ENCODE measurements at places on chromosomes 11 and 22. TPM values are rescaled to one million over a fixed set of nuclear protein-coding genes. Genes with fewer than 3 reads are reported as not detected.
A peak's percentile ranks its signal among the peaks of the same experiment; 100 is the strongest.

GRCh38 chr11:34928268-34928959 is 12.0 kb downstream of the PDHX start:
- no peaks in the 10 kb centered on the region for H3K4me1 ChIP-seq
- H3K27ac ChIP-seq: no peak overlapping the region
- H3K36me3 ChIP-seq: peaks cover 3% of the 10 kb centered on the region
- H3K27me3 ChIP-seq: no peaks in the 10 kb centered on the region
- no peak overlapping the region for H3K4me3 ChIP-seq

DNA sequence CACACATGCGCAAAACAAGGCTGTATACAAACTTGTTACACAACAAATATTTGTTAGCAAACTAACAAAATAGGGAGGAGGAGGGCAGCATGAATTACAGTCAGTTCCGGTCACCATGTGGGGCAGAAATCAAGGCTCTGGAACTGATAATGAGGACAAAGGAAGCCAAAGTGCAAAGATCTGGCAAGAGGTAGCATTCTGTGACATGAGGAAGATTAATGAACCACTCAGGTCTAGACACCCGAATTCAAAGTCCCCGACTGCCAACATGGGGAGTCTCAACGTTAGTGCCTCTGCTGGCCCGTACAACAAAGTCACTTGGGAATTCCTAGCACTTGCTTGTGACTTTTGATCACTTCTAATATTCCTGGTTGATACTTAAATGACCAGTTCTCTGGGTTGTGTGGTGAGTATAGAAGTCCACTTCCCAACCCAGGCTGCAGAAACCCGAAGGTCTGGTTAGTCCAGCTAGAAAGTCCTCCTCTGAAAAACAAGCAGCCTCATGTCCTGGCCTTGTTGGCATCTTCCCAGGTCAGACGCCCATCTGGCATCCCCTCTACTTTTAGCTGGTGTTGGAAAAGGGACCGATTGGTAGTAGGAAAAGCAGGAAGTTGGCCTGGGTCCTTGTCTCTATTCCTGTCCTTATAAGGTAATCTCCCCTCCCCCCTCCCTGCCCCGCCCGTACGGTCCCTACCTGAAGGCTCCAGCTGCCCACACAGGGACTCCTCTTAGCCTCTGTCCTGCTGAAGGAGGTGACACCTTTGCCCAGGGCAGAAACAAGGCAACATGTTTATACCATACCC is 1.6 kb downstream of the SUN2 start:
- no peaks in the 10 kb centered on the region for H3K27me3 ChIP-seq
- peaks cover 40% of the 10 kb centered on the region for H3K36me3 ChIP-seq
- peaks cover 69% of the 10 kb centered on the region for H3K4me1 ChIP-seq
- DNase-seq: peak; percentile 66
- H3K4me3 ChIP-seq: peak overlapping the region; percentile 65

- H3K27me3 ChIP-seq: peaks cover 29% of the 10 kb centered on the region
- no peak within 1 kb of the TSS for H3K27ac ChIP-seq
- DNase-seq: peak; percentile 3
- H3K36me3 ChIP-seq: no peaks in the 10 kb centered on the region
Measured at GRCh38 chr11:129815596-129816461, at the start of gene TMEM45B. Gene TMEM45B, plus strand, starts transcription at chr11:129815848. Its CDS starts 36,635 bp downstream, at chr11:129852483.

GRCh38 chr11:114705280-114706024 is 27.1 kb downstream of the NXPE2 start:
- H3K27me3 ChIP-seq: no peaks in the 10 kb centered on the region
- no peaks in the 10 kb centered on the region for H3K4me1 ChIP-seq
- H3K4me3 ChIP-seq: no peak overlapping the region
- H3K36me3 ChIP-seq: no peaks in the 10 kb centered on the region
- H3K27ac ChIP-seq: no peak overlapping the region

DNA sequence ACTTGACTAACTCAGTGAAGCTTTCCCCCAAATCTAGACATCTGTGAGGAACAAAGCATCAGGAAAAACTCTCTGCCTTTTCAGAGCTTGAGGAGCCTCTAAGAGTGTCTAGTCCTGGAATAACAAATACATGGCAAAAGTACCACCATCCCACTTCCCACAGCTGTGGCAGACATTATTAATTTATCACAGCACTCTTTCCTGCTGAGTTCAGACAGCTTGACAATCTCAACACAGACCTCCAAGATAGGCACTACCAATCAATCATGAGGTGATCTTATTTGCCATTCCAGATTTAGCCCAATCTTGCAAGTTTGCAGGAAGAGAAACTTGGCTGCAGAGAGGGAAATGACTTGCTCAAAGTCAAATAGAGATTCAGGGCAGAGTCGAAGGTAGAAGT is 202.8 kb downstream of the MN1 start:
- no peak for DNase-seq
- peaks cover 6% of the 10 kb centered on the region for H3K27me3 ChIP-seq
- no peak overlapping the region for H3K27ac ChIP-seq
- peaks cover 16% of the 10 kb centered on the region for H3K4me1 ChIP-seq
- no peak overlapping the region for H3K4me3 ChIP-seq

GRCh38 chr11:110339456-110340250 is 43.2 kb upstream of the RDX start:
- no peaks in the 10 kb centered on the region for H3K27me3 ChIP-seq
- H3K4me3 ChIP-seq: no peak overlapping the region
- no peak overlapping the region for H3K27ac ChIP-seq
- H3K4me1 ChIP-seq: no peaks in the 10 kb centered on the region
- DNase-seq: no peak

- peak overlapping the region; percentile 94 for H3K27ac ChIP-seq
- H3K4me1 ChIP-seq: peaks cover 86% of the 10 kb centered on the region
- no peaks in the 10 kb centered on the region for H3K27me3 ChIP-seq
Measured at GRCh38 chr22:24435861-24436371, 8.5 kb downstream of the ADORA2A start.

DNA sequence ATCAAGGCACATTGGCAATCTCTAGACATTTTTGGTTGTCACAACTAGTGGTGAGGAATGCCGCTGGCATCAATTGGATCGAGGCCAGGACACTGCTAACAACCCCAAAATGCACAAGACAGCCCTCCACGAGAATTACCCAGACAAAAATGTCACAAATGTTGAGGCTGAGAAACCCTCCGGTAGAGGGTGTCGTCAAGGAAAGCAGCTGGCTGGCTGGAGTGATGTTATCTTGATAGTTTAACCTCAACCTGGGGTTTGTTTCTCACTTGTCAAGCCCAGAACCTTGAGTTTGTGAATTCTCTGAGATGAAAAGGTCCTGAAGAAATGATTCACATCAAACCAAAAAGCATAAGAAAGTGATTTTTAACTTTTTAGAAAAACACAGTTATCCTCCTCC is 21.1 kb upstream of the TMPRSS13 start:
- H3K36me3 ChIP-seq: no peaks in the 10 kb centered on the region
- H3K4me1 ChIP-seq: peaks cover 9% of the 10 kb centered on the region
- no peak for DNase-seq
- H3K27ac ChIP-seq: no peak overlapping the region

DNA sequence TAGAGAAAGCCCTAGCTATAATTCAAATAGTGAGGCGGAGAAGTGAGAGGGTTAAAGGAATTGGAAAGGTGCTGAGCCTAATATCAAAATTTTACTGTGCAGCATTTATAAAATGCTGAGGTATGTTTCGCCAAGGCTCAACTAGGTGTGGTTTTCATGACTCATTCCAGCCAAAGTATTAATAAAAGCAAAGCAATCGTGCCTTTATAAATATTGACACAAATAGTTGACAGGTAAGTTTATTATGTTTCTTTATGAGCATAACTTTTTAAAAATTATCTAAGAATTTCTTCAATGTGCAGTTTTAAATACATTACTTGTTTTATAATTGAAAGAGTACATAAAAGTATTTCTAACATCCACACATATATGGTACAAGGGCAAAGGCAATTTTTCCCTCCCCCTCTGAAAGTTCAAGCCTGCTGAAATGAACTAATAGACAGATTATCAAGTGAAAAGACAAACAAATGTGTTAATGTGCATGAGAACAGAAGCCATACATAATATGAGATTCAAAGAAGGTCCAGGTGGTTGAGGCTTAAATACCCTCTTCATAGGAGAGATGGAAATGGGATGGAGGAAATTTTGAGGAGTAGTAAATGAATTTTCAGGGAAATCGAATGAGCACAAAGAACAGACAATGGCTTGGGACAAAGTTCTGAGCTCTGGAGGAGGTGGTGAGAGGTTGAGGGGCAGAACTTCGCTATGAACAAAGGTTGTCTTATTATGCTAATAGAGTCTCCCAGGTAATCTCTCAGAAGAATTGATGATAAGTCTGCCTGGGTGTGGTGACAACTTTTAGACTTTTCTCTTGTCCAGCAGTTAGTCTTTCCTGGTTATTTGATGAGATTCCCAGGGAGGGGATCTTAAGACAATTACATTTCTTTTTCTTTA is 326.5 kb downstream of the BUD13 start:
- H3K27ac ChIP-seq: no peak overlapping the region
- no peaks in the 10 kb centered on the region for H3K36me3 ChIP-seq
- no peaks in the 10 kb centered on the region for H3K4me1 ChIP-seq
- DNase-seq: no peak
- H3K27me3 ChIP-seq: peaks cover 2% of the 10 kb centered on the region
- H3K4me3 ChIP-seq: no peak overlapping the region

GRCh38 chr11:17985517-17985916 is 27.3 kb downstream of the SERGEF start:
- no peak overlapping the region for H3K4me3 ChIP-seq
- H3K27ac ChIP-seq: no peak overlapping the region
- no peak for DNase-seq
- H3K4me1 ChIP-seq: no peaks in the 10 kb centered on the region
- H3K36me3 ChIP-seq: peaks cover 2% of the 10 kb centered on the region

GRCh38 chr22:49393526-49393925 is 434.1 kb downstream of the BRD1 start:
- H3K4me1 ChIP-seq: no peaks in the 10 kb centered on the region
- H3K36me3 ChIP-seq: no peaks in the 10 kb centered on the region
- no peak overlapping the region for H3K4me3 ChIP-seq
- H3K27ac ChIP-seq: no peak overlapping the region
- H3K27me3 ChIP-seq: peaks cover 3% of the 10 kb centered on the region

- no peaks in the 10 kb centered on the region for H3K36me3 ChIP-seq
- H3K4me3 ChIP-seq: no peak overlapping the region
- DNase-seq: no peak
- H3K27ac ChIP-seq: no peak overlapping the region
- no peaks in the 10 kb centered on the region for H3K4me1 ChIP-seq
- peaks cover 2% of the 10 kb centered on the region for H3K27me3 ChIP-seq
Measured at GRCh38 chr11:134452026-134452837, 40.2 kb upstream of the B3GAT1 start.

GRCh38 chr11:114448749-114449482 is 9.6 kb downstream of the REXO2 start:
- no peak for DNase-seq
- H3K27me3 ChIP-seq: no peaks in the 10 kb centered on the region
- peaks cover 23% of the 10 kb centered on the region for H3K36me3 ChIP-seq
- H3K4me3 ChIP-seq: no peak overlapping the region
- H3K4me1 ChIP-seq: no peaks in the 10 kb centered on the region

- H3K27ac ChIP-seq: peak overlapping the region; percentile 88
- no peaks in the 10 kb centered on the region for H3K36me3 ChIP-seq
- DNase-seq: no peak
- no peaks in the 10 kb centered on the region for H3K27me3 ChIP-seq
Measured at GRCh38 chr11:10934293-10934860, 76.5 kb upstream of the ZBED5 start.

- no peak overlapping the region for H3K27ac ChIP-seq
- DNase-seq: no peak
- peaks cover 19% of the 10 kb centered on the region for H3K4me1 ChIP-seq
- H3K27me3 ChIP-seq: no peaks in the 10 kb centered on the region
- no peak overlapping the region for H3K4me3 ChIP-seq
Measured at GRCh38 chr11:12193515-12194336, 83.3 kb downstream of the MICAL2 start.

DNA sequence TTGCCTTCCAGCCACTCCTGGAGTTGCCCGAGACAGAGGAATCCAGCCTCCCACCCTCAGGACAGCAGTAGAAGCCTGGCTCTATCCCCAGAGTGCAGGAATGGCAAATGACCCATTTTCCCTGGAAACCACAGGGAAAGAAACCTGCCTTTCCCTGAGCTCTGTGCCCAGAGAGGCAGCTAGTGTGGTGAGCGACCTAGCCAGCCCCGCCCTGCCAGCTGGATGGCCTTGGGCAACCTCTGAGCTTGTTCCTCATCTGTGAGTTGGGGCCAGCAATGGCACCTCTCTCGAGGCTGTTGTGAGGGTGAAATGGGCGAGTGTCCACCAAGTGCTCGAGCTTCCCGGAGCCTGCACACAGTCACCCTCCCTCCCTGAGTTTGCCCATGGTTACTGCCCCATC is 3.7 kb downstream of the OMP start:
- H3K36me3 ChIP-seq: peaks cover 4% of the 10 kb centered on the region
- no peak overlapping the region for H3K27ac ChIP-seq
- no peak overlapping the region for H3K4me3 ChIP-seq

DNA sequence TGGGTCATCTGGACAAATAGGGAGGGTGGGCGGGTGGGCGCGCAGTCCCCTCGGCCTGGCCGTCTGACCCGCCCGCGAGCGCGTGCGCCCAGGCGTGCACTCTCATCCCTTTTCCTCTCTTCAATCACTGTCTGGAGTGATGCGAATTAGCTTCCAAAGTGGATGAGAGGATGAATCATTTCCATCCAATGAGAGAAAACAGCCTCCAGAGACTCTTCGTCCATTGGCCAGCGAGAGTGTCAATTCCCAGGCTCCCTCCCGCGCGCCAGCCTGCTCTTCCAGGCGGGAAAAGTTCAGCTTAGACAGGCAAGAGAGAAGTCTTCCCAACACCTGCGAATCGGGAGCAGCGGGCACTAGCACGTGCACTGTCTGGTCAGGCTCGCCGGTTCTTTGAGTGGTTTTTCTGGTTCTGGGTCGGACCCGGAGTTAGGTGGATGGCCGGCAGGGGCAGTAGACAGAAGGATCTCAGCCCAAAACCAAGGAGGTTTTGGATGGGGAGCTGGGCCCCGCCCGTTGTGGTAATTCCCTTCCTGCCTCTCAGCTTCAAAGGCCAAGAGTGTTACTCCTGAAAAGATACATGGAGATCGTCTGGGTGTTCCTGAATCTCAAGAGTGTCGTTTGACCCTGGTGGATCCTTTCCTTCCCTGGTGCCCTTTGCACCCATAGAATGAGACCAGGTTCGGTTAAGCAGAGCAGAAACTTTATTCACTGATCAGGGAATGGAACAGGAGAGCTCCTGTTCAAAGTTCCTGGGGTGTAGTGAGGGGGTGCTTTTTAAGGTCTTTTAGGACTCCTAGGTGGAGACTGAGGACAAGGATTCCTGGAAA is 33.4 kb upstream of the GLYATL1 start:
- H3K27ac ChIP-seq: peak overlapping the region; percentile 84
- H3K4me1 ChIP-seq: peaks cover 13% of the 10 kb centered on the region
- DNase-seq: peak; percentile 97
- peaks cover 11% of the 10 kb centered on the region for H3K27me3 ChIP-seq
- peak overlapping the region; percentile 55 for H3K4me3 ChIP-seq

- H3K36me3 ChIP-seq: no peaks in the 10 kb centered on the region
- H3K4me3 ChIP-seq: no peak overlapping the region
- no peaks in the 10 kb centered on the region for H3K27me3 ChIP-seq
- H3K4me1 ChIP-seq: no peaks in the 10 kb centered on the region
Measured at GRCh38 chr11:7314811-7315604, 63.3 kb downstream of the SYT9 start.

- no peak overlapping the region for H3K4me3 ChIP-seq
- no peak overlapping the region for H3K27ac ChIP-seq
- no peak for DNase-seq
- H3K4me1 ChIP-seq: no peaks in the 10 kb centered on the region
Measured at GRCh38 chr11:112156956-112157766, 6.7 kb downstream of the IL18 start.

Gene ACTN3
- 81.6 TPM for total RNA-seq

Gene TRIM6
- total RNA-seq: 1.5 TPM

Gene FIBIN
- 48.0 TPM for total RNA-seq

Gene DLG2
- total RNA-seq: 14.5 TPM

Gene NRIP3
- 1.6 TPM for total RNA-seq

Gene DDX17
- 346 TPM for total RNA-seq

Data from muscle of leg (tissue), 16 donors.